PC-3 (cell line): ENCODE measurements at places on chromosomes 4 and X. TPM values are rescaled to one million over a fixed set of nuclear protein-coding genes. Genes with fewer than 3 reads are reported as not detected.

- no peak for DNase-seq
- H3K27me3 ChIP-seq, result no peaks in the 10 kb centered on the region
- H3K4me3 ChIP-seq, result no peak overlapping the region
- peak overlapping the region; percentile 47 for H3K27ac ChIP-seq
- H3K36me3 ChIP-seq, result no peaks in the 10 kb centered on the region
- peaks cover 15% of the 10 kb centered on the region for H3K4me1 ChIP-seq
Measured at GRCh38 chr4:7328162-7328912, 106.4 kb downstream of the PSAPL1 start.

Gene ELF4
- 23.4 and 23.8 TPM in 2 replicates for total RNA-seq

- DNase-seq, result no peak
- no peaks in the 10 kb centered on the region for H3K36me3 ChIP-seq
- no peaks in the 10 kb centered on the region for H3K4me1 ChIP-seq
- H3K27ac ChIP-seq, result no peak overlapping the region
Measured at GRCh38 chr4:20652226-20652885, 47.9 kb upstream of the PACRGL start.

GRCh38 chrX:6149060-6149872 lies 79.4 kb downstream of the NLGN4X start:
- no peak overlapping the region for H3K4me3 ChIP-seq
- H3K36me3 ChIP-seq, result no peaks in the 10 kb centered on the region
- no peaks in the 10 kb centered on the region for H3K27me3 ChIP-seq
- H3K4me1 ChIP-seq, result no peaks in the 10 kb centered on the region
- no peak for DNase-seq

Gene CLIC2
- total RNA-seq, result not detected in 2 replicates

- no peaks in the 10 kb centered on the region for H3K4me1 ChIP-seq
- no peaks in the 10 kb centered on the region for H3K36me3 ChIP-seq
- no peak overlapping the region for H3K27ac ChIP-seq
Measured at GRCh38 chr4:102560115-102560514, 59.0 kb downstream of the NFKB1 start.

Gene LPAR4
- 1.9 TPM in 1 of 2 replicates, not detected in the other for total RNA-seq

Gene XAGE1A
- not detected in 2 replicates for total RNA-seq

Gene TLR8
- total RNA-seq, result not detected in 2 replicates
